ENCODE measurements at places on chromosomes 16 and 17.

DNA sequence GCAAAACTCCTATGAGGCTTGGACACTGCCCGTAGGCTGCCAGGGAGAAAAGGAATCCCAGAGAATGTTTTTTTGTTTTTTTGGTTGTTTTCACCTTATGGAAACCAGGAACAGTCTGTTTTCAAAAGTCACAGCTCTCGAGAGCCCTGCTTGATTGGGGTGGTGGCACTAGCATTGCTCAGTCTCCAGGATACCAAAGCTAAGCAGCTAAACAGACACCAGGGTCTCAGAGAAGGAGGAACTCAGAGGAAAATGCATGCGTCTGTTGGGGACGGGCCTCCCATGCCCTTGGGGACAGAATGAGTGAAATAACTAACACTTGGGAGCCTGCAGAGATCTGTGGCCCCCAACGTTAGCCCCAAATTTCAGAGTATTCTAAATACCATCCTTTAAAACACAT is 178.8 kb downstream of the SOX9 start:
- DNase-seq, result no peak

DNA sequence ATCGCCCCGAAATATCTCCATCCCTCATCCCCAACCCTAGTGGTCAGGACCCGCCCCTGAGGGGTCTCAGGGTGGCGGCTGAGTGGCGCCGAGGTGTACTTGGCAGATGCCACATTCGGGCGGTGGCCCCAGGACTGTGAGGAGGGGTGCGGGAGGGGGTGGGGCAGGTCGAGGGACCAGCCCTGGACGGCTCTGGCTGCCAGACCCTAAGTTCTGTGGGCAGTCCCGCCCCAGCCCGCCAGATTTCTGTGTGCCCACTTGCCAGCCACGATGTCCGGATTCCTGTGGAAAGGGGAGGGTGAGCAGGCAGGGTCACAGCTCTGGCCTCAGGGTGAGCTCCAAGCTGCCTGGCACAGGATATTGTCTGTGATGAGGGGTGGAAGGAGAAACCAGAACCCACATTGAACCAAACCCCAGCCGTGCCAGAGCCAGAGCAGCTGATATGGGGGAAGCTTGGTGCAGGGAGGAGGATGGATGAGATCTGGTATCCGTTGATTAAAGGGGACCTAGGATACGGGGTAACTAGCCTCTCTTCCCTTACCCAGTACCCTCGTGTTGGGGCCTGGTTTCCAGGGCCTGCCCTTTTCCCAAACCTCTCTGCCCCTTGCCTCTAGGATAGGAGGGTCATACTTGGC is 1.1 kb upstream of the CHAD start:
- no peak for DNase-seq

GRCh38 chr17:64491034-64491860 is 5.6 kb downstream of the POLG2 start:
- DNase-seq, result no peak

- DNase-seq, result no peak
These were observed 71.6 kb downstream of the PGS1 start for GRCh38 chr17:78449983-78450595.

DNA sequence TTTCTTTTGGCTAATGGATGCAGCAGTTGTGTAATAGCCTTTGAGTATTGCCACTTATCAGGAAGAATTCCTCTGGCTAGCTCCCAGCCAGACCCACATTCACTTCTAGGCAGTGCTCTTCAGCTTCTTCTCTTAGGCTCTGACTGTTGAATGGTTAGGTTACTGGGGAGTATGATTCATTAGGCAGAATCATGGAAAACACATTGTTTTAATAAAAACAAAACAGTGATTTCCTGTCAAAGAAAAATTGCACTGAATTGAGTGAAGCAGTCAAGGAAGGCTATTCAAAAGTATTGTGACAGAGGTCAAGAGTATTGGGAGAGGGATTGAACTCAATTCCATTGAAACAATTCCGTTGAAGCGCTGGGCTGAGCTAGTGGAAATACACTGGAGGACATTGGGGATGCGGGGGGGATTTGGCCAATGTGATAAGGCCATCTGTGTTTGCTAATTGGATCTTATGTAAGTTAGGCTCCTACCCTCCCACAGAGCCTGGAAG is 68.0 kb downstream of the CNTNAP4 start:
- DNase-seq, result no peak

GRCh38 chr17:75830164-75831031 is 13.8 kb downstream of the UNC13D start:
- no peak for DNase-seq

DNA sequence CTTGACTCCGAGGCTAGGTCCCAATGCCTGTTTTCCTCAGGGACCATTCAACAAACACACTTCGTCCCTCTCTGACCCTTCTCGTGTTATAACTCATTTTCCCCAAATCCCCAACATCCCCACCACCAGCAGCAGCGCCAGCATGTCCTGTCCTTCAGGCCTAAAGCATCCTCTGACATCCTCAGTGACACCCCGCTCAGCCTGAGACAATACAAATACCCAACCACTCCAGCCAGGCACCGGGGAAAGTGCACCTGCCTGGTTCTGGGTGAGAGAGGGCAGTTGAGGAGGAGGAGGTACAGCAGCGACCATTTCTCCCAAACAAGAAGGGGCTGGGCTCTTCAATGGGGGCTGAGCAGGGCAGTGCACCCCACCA is 4.7 kb downstream of the MNT start:
- DNase-seq, result no peak

- no peak for DNase-seq
These were observed 48.3 kb downstream of the C17orf67 start for GRCh38 chr17:56785405-56785804.

DNA sequence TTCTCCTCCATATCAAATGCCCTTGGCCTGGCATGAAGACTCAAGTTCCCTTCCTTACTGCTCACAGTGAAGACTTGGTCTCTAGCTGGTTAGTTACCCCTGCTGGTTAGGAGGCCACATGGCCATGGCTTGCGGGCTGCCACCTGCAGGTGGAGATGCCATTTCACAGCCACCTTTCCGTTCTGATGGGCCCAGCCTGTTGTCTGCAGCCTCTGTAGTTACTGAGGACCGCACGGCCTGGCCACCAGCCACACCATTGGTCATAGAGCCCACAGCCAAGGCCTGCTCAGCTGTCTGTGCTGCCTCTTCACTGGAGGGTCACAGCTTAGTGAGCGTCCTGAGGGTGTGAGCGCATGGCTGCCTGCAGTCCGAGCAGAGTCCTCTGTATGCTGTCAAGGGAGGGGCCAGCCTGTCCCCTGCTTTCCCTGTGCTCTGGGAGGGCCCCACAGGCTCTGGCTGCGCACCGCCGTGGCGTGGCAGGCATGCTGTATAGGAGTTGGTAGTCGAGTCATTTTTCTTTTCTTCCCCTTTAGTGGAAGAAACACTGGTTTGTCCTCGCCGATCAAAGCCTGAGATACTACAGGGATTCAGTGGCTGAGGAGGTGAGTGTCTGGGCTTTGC is 59.2 kb downstream of the PLD6 start:
- DNase-seq, result no peak

DNA sequence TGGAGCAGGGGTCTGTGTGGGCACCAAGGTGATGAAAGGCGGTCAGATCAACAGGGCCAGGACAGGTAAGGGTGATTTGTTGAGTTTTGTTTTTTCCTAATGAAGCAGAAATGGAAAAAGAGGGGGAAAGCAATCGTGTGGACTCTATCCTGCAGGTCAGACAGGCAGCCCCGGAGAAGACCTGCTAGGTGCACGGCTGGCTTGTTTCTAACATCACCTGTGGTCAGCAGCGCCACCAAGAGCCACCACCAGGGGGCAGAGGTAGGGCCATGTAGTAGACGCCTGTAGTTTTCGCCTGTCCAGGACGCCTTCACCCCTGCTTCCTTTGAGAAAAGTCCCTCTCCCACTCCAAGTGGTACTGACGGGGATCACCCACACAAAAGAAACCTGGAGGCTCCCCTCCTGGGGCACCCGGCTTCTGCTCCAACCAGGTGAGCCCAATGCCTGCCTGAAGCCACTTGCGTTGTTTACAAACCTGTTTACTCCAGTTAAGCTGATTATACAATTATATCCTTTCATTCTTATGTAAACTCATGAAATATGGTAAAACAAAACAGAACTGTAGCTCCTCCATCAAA is 54.2 kb upstream of the SEC14L1 start:
- no peak for DNase-seq

- no peak for DNase-seq
These were observed 52.3 kb downstream of the NT5M start for GRCh38 chr17:17355426-17355825.

DNA sequence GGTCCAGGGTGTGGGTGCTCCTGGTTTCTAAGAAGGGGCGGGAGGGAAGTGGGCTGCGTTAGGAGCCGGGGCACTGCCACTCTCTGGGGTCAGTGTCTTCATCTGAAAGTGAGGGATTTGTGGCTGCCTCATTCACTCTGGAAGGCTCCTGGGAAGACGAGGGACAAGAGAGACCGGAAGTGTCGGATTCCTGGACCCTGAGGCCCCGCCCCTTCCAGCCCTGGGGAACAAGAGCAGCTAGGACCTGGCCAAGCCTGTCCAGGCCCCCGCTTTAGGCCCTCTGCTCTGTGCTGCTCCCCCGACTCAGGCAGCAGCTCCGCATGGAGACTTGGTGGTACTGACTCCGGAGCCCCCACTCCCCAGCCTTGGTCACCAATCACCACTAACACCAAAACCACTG is 6.5 kb downstream of the LGALS3BP start:
- no peak for DNase-seq

DNA sequence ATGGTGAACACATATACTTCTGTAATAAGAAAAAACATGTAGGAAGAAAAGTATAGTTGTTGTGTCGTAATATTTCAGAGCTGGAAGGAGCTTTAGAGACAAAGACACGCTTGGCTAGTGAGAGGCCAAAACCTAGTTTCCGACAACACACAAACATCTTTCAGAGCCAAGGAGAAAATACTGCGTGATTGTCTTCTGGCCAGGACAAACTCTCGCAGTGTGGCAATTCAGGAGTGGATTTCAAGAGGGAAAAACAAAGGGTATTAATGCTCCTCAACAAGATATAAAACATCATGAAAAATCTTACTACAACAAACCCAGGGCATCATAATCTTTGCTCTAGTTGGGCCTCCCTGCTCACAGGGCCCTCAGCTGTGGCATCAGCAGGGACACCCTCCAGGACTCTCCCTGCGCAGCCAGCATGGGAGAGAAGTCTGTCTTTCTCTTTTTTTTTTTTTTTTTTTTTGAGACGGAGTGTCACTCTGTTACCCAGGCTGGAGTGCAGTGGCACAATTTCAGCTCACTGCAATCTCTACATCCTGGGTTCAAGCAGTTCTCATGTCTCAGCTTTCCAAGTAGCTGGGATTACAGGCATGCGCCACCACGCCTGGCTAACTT is 66.4 kb downstream of the CYB5B start:
- DNase-seq, result no peak

- no peak for DNase-seq
These were observed 10.8 kb downstream of the IFT140 start for GRCh38 chr16:1601031-1601430.

DNA sequence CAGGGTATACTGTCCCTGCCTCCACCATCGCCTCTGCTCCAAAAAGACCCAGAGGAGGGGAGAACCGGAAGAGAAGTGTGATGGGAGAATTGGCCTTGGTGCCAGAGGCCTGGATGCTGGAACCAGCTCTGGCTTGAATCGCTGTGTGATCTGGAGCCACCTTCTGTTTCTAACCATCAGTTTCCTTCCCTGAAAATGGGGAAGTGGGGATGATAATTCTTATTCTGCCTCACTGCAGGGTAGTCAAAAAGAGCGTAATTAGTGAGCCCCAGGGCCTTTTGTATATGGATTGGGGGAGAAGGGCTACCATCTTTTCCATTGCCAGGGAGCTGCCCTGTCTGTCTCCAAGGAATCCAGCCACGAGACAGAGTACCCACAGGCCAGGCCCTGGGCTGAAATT is 52.2 kb downstream of the CCT6B start:
- no peak for DNase-seq

GRCh38 chr17:77449908-77450741 is 309.4 kb downstream of the SEC14L1 start:
- no peak for DNase-seq

Measured in NCI-H2107 (cell line).